ENCODE measurements at places on chromosomes 4 and X. TPM values are rescaled to one million over a fixed set of nuclear protein-coding genes. Genes with fewer than 3 reads are reported as not detected.

- no peak for DNase-seq
Observed at GRCh38 chrX:13520936-13521335, 48.5 kb upstream of the EGFL6 start.

- DNase-seq = no peak
Observed at GRCh38 chr4:159540501-159540900, 437.6 kb downstream of the RAPGEF2 start.

YIPF7 gene
- total RNA-seq = not detected

- no peak for DNase-seq
Observed at GRCh38 chr4:88003261-88003660, 4.2 kb upstream of the PKD2 start.

- no peak for DNase-seq
Observed at GRCh38 chrX:113929004-113929403, 654.9 kb upstream of the HTR2C start.

- DNase-seq = no peak
Observed at GRCh38 chr4:7803992-7804755, 135.5 kb downstream of the AFAP1 start.

HOPX gene
- not detected for total RNA-seq

GRCh38 chr4:52611030-52611555 is 48.0 kb downstream of the USP46 start:
- DNase-seq = no peak

DNA sequence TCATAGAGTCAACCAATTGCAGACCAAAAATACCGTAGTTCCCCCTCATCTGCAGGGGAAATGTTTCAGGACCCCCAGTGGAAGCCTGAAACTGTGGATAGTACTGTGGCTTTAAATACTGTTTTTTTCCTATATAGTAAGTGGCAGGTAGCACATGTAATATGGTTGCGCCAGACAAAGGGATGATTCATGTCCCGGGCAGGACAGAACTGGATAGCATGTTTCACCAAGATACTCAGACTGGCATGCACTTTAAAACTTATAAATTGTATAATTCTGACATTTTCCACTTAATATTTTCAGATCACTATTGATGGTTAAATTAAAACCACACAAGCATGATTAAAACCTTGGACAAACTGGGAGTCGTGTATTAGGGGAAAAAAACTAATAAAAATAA is 276.3 kb upstream of the AGA start:
- DNase-seq = no peak

DNA sequence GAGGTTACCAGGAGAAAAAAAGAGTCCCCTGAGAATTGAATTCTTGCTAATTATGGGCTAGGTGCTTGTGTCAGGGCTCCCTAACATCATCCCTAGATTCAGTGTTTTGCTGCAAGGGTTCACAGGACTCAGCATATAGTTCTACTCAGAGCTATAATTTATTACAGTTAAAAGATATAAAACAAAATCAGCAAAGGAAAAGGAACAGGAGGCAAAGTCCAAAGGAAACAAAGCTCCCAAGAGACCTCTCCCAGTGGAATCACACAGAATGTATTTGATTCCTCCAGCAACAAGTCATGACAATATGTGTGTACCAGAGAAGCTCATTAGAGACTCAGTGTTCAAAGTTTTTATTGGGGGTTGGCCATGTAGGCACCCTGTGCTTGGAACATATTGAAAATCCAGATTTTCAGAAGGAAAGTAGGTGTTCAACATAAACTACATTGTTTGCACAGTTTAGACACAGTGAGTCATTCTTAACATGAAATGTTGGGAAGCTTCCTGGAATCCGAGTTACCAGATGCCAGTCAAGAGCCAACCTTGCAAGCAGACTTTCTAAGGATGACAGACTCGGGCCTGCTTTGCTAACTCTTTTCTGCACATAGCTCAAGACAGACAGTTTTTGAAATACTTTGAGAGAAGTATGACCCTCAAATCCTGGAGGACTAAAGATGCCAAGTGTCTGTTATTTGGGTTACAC is 311.3 kb upstream of the EMCN start:
- peak; percentile 13 for DNase-seq

GRCh38 chr4:73718375-73719373 is 21.7 kb upstream of the CXCL8 start:
- peak; percentile 48 for DNase-seq

DNA sequence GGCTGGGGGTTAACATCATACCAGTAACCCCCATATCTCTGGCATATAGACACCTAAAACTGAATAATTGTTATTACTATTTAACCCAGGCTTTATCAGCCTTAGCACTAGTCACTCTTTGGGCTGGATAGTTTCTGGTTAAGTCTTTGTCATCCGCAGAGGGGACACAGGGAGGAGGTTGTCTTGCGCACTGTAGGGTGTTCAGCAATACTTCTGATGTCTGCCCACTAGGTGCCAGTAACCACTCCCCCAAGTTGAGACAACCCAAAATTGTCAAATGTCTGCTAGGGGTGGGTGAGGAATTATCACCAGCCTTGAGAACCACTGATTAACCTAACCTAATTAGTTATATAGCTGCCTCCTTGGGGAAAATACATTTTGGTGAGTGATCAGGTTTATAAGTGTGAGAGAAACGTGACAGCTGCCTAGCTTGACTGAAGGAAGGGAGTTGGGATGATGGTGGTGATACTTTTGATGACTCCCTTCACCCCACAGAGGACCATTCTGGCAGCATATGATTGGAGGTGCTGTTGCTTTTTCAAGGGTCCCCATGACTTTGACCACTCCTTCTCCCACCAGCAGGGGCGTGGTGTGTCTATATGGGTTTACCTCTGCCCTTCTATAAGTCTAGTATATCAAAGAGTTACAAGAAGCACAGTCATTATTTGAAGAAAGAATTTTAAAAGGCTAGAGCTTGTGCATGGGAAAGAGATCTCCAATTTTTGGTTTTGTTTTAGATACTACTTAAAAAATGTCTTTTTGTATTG is 140.9 kb downstream of the STIM2 start:
- DNase-seq = no peak

- no peak for DNase-seq
Observed at GRCh38 chrX:81411517-81411916, 209.6 kb downstream of the SH3BGRL start.

GRCh38 chr4:41670982-41671381 is 77.5 kb downstream of the PHOX2B start:
- DNase-seq = no peak

PPARGC1A gene
- 1.4 TPM for total RNA-seq

CDS1 gene
- total RNA-seq = 12.9 TPM

PPP4R3C gene
- total RNA-seq = not detected

DNA sequence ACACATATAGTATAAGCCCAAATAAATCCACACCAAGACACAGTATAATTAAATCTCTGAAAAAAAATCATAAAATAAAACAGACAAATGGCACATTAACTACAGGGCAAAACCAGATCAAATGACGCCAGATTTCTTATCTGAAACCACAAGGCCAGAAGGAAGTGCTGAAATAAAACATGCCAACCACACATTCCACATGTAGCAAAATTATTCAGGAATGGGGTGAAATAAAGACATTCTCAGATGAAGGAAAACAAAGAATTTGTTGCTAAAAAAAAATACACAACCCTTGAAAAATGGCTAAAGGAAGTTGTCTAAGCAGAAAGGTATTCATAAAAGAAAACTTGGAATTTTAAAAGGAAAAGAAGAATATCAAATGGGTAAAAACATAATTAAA is 4.5 kb upstream of the DCAF12L1 start:
- DNase-seq = no peak

GPR173 gene
- 2.2 TPM for total RNA-seq

DNA sequence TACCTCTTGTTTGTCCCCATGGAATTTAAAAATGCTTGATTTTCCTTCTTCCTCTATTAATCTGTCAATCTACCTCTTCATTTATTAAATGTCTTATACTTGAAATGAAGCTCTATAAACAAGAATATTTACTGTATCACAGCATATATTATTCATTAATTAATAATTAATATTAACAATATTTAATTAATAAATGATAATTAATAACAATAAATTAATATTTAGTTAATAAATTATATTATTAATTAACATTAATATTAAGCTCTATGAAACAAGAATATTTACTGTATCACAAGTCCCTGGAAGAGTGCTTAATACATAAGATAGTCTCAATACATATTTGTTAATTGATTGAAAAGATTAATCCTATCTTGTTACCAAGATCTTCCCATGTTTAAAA is 306.6 kb downstream of the STPG2 start:
- no peak for DNase-seq

GPR34 gene
- total RNA-seq = not detected

GRCh38 chr4:10741961-10742699 is 57.6 kb upstream of the CLNK start:
- DNase-seq = no peak

- DNase-seq = no peak
Observed at GRCh38 chr4:14582677-14583076, 419.6 kb upstream of the CPEB2 start.

DNA sequence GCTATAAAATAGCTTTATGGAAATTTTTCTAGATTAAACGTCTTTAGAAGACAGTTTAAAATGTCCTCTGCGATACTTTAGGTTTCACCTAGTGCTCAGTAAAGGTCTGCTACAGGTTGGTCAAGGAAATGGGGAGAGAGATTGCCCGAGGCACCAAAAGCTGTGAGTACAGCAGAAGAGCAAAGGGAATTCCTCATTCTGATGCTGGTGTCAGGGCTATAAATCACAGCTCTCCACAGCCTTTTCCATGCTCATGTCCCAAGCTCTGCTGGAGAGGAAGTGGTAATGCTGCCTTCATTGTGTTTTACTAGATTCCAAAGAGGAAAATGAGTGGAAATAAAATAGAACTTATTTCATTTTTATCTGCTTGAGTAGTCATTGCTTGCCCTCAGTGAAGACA is 2060.4 kb downstream of the ARAP2 start:
- no peak for DNase-seq

All from epithelial cell of proximal tubule (primary cell).